ENCODE measurements at places on chromosomes 1 and 21.

GRCh38 chr1:174262349-174263241, 103.3 kb downstream of the RABGAP1L start:
- no peaks in the 10 kb centered on the region for H3K27me3 ChIP-seq
- no peak for DNase-seq
- no peaks in the 10 kb centered on the region for H3K36me3 ChIP-seq
- no peak overlapping the region for H3K27ac ChIP-seq
- no peaks in the 10 kb centered on the region for H3K4me1 ChIP-seq

DNA sequence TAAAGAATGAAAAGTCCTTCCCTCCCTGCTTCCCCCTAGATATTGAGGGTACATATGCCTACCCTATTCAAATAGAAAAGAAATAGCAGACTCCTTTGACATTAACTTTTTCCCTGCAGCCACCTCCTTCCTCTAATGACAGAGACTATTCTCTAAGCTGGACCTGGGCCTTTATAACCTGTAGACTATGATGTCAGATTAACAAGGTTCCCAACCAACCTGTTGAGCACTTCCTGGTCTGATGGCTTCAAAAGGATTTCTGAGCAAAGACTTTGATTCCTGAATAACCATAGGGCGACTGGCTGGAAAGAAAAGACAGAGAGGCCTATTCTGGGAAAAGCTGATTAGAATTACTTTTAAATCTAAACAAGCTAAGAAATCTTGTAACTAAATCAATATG, 18.4 kb upstream of the C1orf216 start:
- H3K27ac ChIP-seq: no peak overlapping the region
- H3K4me1 ChIP-seq: no peaks in the 10 kb centered on the region
- no peak overlapping the region for H3K4me3 ChIP-seq
- DNase-seq: no peak

DNA sequence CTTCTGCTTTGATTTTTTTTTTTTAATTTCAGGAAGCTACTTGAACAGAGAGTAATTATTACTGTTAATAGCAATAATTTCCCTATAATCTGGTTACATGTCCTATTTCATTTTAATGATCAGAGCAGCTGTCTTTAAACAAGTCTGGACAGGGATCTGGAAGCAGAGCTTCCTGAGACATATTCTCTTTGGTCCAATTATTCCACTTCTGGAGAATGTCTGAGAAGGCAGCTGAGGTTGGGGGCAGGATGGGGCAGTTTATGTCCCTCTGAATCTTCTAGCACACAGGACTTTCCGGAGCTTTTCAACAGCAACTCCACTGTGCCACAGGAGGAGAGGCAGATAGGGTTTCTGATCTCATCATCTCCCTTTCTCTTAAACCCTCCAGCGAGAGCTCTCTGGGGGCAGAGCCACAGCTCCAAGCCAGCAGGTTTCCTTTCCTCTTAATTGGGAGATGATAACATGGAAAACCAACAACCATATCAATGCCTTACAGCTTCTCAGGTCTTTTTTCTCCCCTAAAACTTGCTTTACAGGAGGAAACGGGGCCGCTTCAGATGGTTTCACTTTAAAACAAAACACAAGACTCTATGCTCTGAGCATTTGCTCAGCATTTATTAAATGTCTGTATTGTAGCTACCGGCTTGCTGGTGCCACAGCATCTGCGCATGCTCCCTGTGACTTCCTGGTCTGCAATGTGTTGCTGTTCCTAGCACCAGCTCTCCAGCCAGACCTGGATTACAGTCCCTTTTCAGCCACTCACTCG, 425.7 kb upstream of the USP24 start:
- no peaks in the 10 kb centered on the region for H3K36me3 ChIP-seq
- H3K27ac ChIP-seq: no peak overlapping the region
- peak overlapping the region; percentile 18 for H3K4me3 ChIP-seq
- no peaks in the 10 kb centered on the region for H3K27me3 ChIP-seq
- no peak for DNase-seq

DNA sequence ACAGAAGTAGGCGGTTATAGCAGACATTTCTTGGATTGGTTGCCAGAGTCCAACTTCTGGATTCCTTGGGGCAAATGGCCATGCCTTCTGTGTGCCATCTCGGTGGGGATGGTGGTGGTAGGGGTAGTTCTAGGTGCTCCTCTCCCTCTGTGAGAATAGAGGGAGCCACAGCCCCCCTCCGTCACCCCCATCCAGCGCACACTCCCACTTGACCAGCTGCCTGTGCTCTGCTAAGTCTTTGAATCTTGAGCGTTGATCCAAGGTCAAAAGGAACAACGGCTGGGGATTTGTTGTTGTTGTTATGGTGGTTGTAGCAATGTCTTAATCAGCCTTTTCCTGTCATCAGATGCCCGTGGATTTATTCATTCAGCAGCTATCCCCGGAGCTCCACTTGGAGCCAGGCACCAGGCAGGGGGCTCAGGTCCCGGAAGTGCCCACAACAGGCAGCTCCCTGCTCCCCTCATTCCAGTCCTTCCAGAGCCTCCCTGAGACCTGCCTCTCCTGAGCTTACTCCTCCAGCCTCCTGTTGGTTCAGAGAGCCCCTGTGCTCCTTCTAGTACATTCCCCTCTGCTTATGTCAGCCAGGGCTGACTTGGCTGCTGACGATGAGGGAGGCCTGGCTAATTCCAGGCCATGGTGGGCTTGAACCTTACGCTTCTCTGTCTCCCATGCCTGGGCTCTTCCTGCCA, 146.6 kb upstream of the WNT4 start:
- H3K4me1 ChIP-seq: no peaks in the 10 kb centered on the region
- no peak overlapping the region for H3K4me3 ChIP-seq
- H3K36me3 ChIP-seq: no peaks in the 10 kb centered on the region
- no peak overlapping the region for H3K27ac ChIP-seq
- no peaks in the 10 kb centered on the region for H3K27me3 ChIP-seq
- DNase-seq: no peak

- H3K27ac ChIP-seq: no peak overlapping the region
- H3K27me3 ChIP-seq: no peaks in the 10 kb centered on the region
- H3K36me3 ChIP-seq: no peaks in the 10 kb centered on the region
- no peaks in the 10 kb centered on the region for H3K4me1 ChIP-seq
These were observed 361.0 kb downstream of the ADGRL2 start for GRCh38 chr1:82161700-82162141.

DNA sequence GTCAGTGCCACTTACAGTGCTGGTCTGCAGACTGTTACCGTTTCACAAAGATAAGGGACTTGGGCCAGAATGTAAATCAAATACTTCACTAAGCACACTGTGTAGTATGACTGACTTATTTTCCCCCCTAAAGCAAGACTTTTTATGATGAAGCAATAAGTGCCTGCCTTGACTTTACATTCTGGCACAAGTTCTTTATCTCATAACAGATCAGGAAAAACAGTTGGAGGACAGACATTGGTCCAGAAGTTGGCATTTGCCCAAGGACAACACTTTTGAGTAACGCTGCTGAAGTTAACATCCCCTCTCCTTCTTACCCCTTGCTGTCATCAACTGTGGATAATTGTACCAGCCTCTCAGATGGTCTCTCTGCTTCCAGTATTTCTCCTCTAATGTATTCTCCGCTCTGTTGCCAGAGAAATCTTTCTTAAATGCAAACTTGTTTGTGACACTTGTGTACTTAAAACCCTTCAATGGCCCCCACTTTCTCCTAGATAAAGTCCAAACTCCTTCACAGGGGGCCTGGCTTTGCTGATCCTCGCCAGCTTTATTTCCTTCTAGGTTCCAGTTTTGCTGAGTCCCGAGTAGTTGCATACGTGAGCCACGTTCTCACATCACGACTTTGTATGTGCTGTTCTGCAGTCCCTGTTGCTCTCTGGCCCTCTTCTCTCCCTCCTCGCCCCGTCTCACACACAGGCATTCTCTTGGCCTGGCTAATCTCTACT, 45.7 kb downstream of the S1PR1 start:
- peaks cover 95% of the 10 kb centered on the region for H3K4me1 ChIP-seq
- H3K36me3 ChIP-seq: no peaks in the 10 kb centered on the region
- H3K27ac ChIP-seq: no peak overlapping the region
- no peak for DNase-seq

DNA sequence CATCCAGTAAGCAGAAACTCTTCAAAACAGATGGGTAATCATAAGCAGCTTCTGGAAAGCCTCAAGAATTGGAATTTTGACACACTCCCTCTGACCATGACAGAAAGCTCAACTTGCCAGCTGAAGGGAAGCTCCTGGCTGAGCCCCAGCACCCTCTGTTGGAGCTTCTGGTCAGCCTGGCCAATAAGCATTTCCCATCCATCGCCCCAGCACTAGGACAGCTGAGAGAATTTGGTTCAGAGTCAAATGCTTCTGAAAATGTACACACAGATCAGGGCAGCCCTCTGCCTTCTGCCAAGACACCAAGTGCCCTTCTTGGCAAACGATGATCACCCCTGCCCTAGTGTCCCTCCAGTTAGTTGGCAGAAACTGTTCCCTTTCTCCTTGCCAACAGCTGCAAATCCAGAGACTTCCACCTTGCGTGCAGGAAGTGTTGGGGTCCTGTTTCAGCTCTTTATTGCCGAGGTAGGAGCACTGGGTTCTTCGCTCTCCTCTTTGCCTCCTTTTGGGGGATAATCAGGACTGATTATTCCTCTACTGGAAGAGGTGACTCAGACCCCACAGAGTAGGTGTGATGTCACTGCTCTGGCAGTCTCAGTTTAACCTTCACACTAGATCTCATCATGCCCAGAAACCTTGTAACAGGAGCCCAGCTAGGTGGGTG, 11.9 kb downstream of the PIGV start:
- peak overlapping the region; percentile 10 for H3K4me3 ChIP-seq
- no peaks in the 10 kb centered on the region for H3K27me3 ChIP-seq
- DNase-seq: peak; percentile 55
- peaks cover 37% of the 10 kb centered on the region for H3K4me1 ChIP-seq
- peak overlapping the region; percentile 65 for H3K27ac ChIP-seq

DNA sequence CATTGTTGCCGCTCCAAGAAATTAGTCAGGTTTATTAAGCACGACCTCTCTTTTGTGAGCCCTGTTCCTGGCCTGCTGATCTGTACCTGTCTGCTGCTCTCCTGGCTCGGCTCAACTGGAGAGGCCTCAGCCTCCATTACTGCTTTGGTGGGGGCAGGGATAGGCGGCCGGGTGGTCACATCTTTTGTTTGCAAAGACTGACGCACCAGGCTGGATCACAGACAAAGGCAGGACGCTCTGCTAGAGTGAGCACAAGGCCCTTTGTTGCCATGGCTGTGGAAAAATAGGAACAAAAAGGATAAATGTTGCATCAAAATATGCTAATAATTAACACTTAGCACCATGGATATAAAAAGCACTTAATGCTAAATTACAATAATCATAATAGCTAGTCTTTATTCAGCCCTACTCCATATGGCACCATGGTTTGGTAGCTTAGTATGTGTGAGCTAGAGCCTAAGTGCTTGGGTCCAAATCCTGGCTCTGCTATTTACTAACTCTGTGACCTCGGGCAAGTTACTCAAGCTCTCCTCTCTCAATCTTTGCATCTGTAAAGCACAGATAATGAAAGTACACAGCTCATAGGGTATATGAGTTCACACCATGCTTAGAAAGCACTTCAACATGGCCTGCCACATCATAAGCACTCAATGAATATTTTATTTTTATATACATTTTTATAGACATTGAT, 28.9 kb upstream of the HPDL start:
- no peak overlapping the region for H3K4me3 ChIP-seq
- H3K27ac ChIP-seq: no peak overlapping the region
- H3K27me3 ChIP-seq: no peaks in the 10 kb centered on the region
- H3K4me1 ChIP-seq: no peaks in the 10 kb centered on the region

GRCh38 chr1:43207229-43207853, 35.2 kb downstream of the CFAP57 start:
- H3K27ac ChIP-seq: no peak overlapping the region
- no peak overlapping the region for H3K4me3 ChIP-seq
- no peaks in the 10 kb centered on the region for H3K27me3 ChIP-seq
- DNase-seq: no peak

- DNase-seq: no peak
- no peak overlapping the region for H3K27ac ChIP-seq
- no peaks in the 10 kb centered on the region for H3K27me3 ChIP-seq
- H3K4me1 ChIP-seq: no peaks in the 10 kb centered on the region
These were observed 42.9 kb upstream of the RRP15 start for GRCh38 chr1:218242171-218242570.

- H3K27me3 ChIP-seq: no peaks in the 10 kb centered on the region
- H3K36me3 ChIP-seq: no peaks in the 10 kb centered on the region
These were observed 73.7 kb downstream of the LMO4 start for GRCh38 chr1:87402241-87403002.

DNA sequence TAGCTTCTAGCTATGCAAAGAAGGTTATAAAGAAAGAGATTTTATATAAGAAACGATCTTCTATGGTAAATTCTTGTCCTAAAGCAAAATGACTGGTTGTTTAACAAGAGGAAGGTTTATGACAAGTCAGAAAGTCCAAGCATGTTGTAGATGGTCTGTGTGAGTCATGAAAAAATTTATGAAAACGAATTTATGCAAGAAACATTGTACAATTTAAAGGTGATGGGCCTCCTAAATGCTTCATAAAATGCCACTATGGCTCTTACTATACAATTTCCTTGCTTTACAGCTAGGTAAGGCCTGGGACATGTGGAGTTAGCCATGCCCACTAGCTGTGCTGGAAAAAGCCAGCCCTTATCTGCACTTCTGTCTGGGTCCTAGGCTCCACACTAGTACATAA, 125.4 kb downstream of the PTGER3 start:
- no peaks in the 10 kb centered on the region for H3K36me3 ChIP-seq
- no peaks in the 10 kb centered on the region for H3K4me1 ChIP-seq
- no peaks in the 10 kb centered on the region for H3K27me3 ChIP-seq
- DNase-seq: no peak
- no peak overlapping the region for H3K4me3 ChIP-seq
- H3K27ac ChIP-seq: no peak overlapping the region

DNA sequence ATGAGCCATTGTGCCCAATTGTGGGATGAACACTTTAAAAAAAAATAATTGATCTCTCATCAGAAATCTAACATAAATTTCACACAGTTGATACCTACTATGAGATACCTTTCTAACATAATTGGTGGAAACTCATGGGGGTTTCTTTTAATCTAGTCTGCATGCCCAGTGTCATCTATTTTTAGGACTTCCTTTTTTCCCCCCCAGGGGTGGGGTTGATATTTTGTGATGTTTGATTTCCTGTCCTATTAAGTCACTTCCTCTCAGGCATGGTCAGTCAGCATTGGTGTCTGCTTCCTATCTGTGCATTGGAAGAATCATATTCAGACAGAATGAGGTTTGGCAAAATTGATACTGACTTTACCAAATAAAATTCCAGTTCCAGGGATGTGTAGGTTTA, 21.5 kb downstream of the NFYC start:
- H3K27me3 ChIP-seq: no peaks in the 10 kb centered on the region
- H3K4me3 ChIP-seq: no peak overlapping the region
- peaks cover 4% of the 10 kb centered on the region for H3K36me3 ChIP-seq
- no peak overlapping the region for H3K27ac ChIP-seq
- DNase-seq: no peak

- H3K36me3 ChIP-seq: no peaks in the 10 kb centered on the region
- H3K27me3 ChIP-seq: no peaks in the 10 kb centered on the region
- no peak overlapping the region for H3K27ac ChIP-seq
These were observed 13.0 kb upstream of the UQCRHL start for GRCh38 chr1:15820478-15820877.

Data from CD8-positive, alpha-beta memory T cell (primary cell).